HFFc6 (cell line): ENCODE measurements at places on chromosomes 3 and 15. TPM values are rescaled to one million over a fixed set of nuclear protein-coding genes. Genes with fewer than 3 reads are reported as not detected.

The CPNE9 gene
- total RNA-seq, result not detected in 3 replicates

The TUSC7 gene
- total RNA-seq, result not detected in 3 replicates

The GOLGA6B gene
- not detected in 3 replicates for total RNA-seq

The SCN5A gene
- not detected in 3 replicates for total RNA-seq

The CPN2 gene
- 0.18 to 0.41 TPM (median 0.35 TPM) in 3 replicates for total RNA-seq

The SNTN gene
- total RNA-seq, result not detected in 3 replicates

The FOXP1 gene
- total RNA-seq, result 29.2 and 47.1 TPM in 2 replicates

The KBTBD13 gene
- total RNA-seq, result not detected in 3 replicates

The SEMA5B gene
- not detected in 3 replicates for total RNA-seq
